GM18507 (cell line): ENCODE measurements at places on chromosomes 3 and 15.

DNA sequence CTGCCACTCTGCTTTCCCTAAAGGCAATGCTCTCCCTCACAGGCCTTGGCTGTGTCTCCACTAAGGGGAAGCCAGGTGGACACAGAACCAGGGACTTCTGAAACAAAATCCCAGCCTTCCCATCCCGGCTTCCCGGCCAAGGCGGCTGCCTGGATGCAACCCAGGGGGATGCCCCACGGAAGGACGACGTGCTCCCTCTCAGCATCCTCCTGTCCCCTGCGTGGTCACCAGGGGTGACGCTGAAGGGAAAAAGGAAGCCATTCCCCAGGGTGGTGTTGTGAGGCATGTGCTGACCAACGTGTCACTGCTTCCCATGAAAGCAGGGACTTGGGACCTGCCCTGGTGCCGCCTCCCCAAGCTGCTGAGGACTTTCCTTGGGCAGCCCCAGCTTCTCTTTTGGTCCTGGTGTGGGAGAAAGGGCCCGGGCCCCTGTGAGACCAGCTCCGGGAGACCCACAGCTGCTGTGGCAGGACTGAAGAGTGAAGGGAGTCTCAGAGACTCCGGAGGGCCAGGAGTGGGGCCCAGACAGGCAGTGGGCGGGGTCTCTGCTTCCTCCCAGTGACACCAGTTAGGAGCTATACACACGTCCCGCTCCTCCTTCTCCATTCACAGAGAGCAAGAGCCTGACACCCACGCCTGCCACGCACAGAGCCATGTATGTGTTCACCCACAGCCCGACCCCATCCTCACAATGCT lies 139.2 kb downstream of the NUP210 start:
- DNase-seq = no peak

DNA sequence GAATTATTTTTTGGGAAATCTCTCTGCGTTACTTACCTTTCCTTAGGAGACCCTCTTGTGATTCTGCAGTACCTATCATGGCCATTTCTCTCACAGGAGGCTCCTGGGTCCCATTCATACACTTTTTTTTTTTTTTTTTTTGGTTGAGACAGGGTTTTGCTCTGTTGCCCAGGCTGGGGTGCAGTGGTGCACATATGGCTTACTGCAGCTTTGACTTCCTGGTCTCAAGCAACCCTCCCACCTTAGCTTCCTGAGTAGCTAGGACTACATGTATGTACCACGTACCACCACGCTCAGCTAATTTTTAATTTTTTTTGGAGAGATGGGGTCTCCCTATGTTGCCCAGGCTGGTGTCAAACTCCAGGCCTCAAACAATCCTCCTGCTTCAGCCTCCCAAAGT lies 36.1 kb downstream of the TRAK1 start:
- DNase-seq = no peak

- DNase-seq = peak; percentile 58
Measured at GRCh38 chr3:122576174-122576940, 1.1 kb upstream of the PARP15 start.

DNA sequence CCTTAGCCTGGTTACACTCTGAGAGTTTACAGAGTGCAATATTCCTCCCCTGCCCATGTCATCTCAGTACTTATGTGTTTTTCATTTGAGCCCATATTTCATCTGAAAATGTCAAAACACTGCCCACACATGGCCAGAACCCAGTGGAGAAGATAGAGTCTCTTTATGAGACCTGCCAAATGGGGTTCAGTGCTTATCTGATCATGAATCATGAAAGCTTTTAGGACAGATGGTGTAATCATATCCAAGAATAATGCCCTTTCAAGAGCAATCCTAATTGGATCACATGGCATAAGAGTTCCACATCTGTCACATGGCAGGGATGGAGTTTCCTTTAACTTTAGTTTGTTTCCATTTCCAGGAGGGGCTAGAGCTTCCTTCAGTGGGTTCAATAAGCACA lies 77.2 kb upstream of the AGBL1 start:
- no peak for DNase-seq

GRCh38 chr3:4828279-4829030 lies 150.8 kb upstream of the BHLHE40 start:
- no peak for DNase-seq

GRCh38 chr3:159447841-159448240 lies 540.8 kb upstream of the IL12A start:
- no peak for DNase-seq

DNA sequence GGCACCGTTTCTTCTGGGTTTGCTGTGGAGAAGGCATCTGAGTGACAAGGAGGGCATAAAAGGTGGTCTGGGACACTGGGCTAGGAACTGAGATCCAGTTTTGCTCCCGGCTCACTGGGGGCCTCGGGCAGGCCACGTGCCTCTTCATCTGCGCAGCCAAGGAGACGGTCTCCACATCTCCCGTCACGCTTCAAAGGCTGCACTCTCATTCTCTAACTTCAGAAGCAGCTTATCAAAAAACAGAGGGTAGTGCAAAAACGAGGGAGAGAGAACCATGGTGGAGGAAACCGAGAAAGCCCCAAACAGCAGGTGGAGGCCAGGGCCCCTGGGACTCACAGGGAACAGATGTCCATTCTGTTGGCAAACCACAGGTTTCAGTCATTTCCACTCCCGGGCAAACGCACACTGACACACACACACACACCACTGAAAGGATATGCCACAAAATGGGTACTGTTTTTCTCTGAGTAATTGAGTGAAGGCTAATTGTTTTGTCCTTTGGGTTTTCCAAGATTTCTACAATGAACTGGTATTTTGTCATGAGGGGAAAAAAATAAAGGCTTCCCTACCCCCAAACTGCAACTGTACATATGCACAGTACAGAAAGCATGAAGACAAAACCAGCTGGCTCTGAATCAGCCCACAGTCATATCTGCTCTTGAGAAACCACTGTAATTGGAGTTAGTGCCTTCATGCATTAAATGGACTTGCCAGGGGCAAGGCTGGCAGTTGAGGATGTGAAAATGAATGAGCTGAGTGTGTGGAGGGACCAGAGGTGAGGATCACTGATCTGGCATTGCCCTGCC lies 71.9 kb downstream of the MGLL start:
- no peak for DNase-seq

DNA sequence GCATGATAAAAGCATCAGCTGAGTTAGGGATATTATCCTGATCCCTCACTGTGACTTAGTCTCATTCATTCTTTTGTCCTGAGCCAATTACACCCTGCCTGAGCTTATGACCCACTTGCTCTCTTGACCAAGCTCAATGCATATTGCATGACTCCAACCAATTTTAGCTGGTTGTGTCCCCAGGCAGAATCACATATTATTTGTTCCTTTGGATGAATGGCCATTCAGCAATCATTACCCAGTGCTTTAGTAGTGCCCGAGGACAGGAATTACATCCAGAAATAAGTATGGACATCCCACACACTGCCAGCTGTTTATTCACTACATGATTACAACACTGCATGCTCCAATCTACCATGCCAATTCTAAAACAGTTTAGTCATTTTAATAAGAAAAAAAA lies 322.5 kb downstream of the ZBBX start:
- no peak for DNase-seq

DNA sequence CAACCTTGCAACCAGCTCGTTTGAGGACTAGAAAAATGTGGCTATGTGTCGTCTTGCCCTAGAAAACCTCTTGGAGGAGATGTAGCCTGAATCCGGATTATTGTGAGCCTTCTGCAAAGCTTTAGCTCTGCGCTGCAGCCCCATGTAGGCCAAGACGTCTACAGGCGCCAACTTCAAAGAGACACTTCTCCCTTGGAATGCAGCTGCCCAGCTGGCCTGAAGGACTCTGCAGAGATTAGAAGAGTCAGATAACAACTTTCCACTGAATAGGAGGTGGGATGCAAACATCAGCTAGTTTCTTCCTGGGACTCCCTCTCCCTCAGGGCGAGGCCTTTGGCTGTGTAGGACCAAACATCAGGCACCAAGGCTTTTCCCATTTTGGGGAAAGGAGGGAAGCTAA lies 356.5 kb upstream of the IL12A start:
- no peak for DNase-seq

- no peak for DNase-seq
Measured at GRCh38 chr3:35777563-35778554, 138.5 kb downstream of the ARPP21 start.

DNA sequence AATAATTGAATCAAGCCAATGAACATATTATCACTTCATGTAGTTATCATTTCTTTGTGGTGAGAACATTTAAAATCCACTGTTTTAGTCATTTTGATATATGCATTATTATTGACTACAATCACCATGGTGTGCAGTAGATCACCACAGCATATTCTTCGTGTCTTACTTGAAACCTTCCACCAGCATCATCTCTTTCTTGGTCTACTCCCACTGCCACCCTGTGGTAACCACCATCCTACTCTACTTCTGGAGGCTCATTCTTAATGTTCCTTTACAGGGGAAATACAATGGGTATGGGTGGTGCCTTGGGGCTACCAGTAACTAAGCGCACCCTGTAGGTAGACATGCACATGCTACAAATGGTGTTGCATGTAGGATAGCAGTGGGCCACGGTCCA lies 25.4 kb downstream of the PXK start:
- no peak for DNase-seq

- no peak for DNase-seq
Measured at GRCh38 chr3:129238945-129239705, 10.3 kb upstream of the COPG1 start.

DNA sequence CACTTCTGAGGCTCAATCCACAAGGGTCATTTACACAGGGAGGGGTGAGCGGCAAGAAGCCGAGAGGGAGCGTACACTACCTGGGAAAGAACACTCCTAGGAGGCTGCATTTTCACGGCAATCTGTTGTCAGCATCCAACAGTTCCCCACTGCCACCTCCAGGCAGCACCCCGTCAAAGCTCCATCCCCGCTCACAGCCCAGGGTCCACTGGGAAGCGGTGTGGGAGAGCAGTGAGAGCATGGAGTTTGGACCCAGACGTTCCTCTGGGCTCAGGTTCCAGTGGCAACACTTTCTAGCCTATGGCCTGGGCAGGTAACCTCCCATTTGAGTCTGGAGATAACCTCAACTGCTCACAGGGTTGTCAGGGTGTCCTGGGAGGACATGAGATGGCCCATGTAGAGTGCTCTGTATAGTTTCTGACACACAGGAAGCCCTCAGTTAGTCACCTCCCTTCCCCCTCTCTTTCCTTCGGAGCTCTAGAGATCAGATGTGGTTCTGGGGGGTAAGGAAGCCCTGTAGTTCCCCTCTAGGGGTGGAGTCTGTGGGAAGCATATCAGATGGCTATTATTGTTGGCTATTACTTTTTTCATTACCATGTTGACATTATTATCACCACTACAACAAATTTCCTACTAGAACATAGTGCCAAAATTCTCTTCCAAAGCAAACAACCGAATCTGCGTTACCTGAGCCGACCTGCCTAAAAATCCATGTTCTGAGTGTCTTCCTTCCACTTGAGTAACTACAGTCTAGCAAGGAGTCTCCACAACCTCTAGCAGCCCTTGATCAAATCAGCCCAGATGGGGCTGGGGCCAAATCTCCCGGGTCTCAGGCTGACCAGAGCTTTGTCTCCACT lies 29.1 kb downstream of the RUVBL1 start:
- no peak for DNase-seq

GRCh38 chr3:29346828-29347227 lies 66.0 kb downstream of the RBMS3 start:
- DNase-seq = no peak

DNA sequence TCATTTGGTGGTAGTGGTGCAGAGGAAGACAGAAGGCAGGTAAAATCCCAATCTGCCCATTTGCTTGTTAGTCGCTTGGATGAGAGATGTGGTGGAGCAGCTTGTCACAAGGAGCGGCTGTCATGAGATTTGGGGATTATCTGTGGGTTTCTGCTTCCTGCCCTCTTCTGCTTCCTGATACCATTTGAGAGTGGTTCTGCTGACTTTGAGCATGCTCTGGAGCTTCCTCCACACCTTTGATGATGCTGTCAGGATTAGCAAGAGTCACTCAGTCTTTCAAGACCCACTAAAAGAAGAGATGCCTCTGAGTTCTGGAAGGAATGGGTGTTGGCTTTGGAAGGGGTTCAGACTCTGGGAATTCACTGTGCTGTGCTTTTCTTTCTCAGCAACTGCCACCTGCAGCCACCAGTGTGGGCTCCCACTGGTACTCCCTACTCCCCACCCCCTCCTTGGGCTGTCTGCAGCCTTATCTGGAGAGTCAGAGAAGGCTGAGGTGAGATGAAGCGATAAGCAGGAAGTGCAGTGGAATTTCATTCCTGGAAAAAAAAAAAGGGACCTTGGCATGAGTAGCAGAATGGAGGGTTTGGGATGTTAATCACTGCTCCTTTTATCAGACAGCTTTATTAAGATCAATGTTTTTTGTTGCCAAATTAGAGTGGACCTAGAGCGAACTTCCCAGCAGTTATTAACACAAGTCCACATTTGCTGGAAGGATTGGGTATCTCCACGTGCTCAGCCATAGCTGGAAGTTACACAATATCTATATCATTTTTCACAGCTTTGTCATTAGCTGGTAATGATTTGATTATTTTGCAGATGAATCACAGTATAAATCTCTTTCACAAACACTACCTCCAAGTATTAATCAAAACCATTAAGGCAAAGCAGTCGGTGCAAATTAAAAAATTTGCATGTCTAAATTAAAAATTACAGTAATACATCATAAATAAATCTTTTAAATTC lies 233.0 kb upstream of the SATB1 start:
- no peak for DNase-seq

GRCh38 chr3:32399030-32399620 lies 7.5 kb downstream of the CMTM7 start:
- no peak for DNase-seq

DNA sequence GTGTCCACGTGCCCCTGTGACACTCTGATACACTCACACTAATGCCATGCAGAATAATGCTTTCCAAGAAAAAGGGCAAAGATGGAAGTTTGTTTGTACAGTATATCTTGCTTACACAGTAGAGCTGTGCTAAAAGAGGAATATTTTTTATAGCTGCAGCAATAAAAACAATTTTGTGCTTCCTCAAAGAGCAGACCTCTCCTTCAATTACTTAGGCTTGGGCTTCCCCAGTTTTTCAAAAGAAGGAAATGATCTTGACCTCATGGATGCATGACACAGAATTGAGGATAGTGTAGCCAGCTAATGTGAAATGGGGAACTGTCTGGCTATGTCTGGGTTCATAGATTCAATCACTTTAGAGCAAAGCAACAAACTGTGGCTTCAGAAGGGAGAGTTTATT lies 137.4 kb downstream of the STT3B start:
- no peak for DNase-seq

GRCh38 chr15:65576664-65577063 lies 34.3 kb downstream of the INTS14 start:
- DNase-seq = no peak

DNA sequence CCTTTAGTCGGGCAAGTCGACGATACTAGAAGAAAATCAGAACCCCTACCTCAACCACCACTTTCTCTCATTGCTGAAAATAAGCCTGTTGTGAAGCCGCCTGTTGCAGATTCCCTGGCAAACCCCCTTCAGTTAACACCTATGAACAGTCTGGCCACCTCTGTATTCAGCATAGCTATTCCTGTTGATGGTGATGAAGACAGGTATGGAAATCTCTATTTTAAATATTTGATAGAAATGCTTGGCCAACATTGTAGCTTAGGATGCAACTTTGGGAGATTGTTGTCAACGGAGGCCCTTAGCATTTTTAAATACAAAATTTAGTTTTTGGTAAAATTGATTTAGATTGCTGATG lies 3.0 kb downstream of the TSC22D2 start:
- DNase-seq = no peak
